ENCODE measurements at places on chromosomes 7 and 10.

DNA sequence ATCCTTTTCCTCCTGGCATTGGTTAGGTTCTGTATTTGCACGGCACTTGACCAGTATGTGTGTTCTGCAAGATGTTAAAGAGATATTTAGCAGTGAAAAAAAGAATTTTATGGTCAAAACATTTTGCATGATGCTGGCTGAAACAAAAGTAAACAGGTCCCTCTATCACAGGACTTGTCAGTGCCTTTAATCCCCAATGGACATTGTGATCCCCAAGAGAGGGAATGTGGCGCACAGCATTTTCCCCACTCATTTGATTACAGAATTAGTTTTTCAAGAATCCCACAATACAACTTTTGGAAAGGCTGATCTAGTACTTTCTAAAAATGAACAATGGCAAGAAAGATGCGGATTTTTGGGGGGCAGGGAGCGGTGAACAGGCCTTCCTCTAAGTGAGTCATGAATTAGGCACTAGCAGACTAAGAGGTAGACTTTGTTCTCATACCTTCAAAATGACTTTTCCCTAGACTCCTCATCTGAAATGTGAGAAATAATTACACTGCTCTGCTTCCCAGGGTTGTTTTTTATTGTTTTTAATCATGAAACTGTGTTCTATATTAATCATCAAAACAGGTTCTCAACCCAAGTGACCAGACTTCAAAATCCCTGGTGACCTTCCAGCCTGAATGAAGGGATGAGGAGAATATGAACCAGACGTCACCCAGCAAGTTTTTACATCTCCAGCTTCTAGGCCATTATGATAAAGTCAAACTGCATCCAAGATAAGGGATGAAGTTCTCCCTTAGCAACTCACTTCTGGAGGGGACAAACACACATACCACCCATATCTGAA, 8.6 kb downstream of the FBXW4 start:
- no peak for DNase-seq

- no peak for DNase-seq
These were observed 1.1 kb downstream of the CCDC3 start for GRCh38 chr10:13000431-13000830.

DNA sequence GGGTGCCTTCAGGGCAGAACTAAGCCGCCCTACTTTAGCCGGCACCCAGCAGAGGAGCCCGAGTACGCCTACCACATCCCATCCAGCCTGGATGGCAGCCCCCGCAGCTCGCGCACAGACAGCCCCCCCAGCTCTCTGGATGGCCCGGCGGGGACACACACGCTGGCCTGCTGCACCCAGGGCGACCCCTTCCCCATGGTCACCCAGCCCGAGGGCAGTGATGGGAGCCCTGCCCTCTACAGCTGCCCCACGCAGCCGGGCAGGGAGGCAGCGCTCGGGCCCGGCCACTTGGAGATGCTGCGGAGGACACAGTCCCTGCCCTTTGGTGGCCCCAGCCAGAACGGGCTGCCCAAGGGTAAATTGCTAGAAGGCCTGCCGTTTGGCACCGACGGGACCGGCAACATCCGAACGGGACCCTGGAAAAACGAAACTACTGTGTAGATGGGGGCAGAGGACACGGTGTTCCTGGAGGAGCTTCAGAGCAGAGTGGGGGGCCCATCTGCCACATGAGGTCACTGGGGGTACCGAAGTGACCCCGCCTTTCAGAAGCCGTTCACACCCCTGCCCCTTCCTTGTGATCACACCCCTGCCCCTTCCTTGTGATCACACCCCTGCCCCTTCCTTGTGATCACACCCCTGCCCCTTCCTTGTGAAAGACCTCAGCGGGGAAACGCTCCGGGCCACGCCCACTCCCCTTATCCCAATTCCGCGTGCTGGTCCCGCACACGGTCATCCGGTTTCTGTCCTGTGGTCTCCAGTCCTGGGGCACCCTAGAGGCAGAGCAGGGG, 30.8 kb upstream of the KNDC1 start:
- DNase-seq = no peak

- no peak for DNase-seq
These were observed 16.0 kb downstream of the SAMD8 start for GRCh38 chr10:75127471-75127870.

DNA sequence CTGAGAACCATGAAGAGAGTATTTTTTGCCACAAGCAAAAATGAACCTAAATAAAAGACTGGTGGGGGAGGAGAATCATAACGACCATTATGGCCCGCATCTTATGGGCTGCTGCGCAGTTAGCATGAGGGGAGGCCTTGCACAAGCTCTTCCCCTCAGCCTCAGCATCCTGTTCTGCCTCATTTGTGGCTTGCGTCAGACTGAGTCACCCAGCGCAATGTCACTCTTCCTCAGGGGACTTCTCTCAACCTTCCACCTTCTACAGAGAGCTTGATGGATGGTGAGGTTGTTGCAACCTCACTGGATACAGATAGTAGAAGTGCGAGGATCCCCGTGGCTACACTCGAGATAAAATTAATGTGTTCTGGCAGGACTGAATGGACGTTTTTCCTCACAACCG, 16.8 kb upstream of the GPR15LG start:
- no peak for DNase-seq

All from C1 segment of cervical spinal cord (tissue), 14 donors.